Esophagus muscularis mucosa (tissue), 4 donors: ENCODE measurements at places on chromosomes 3 and 15. TPM values are rescaled to one million over a fixed set of nuclear protein-coding genes. Genes with fewer than 3 reads are reported as not detected.

TRIM71 gene
- not detected for total RNA-seq

CHRFAM7A gene
- 0.69 TPM for total RNA-seq

C15orf39 gene
- total RNA-seq: 7.5 TPM

DNAH12 gene
- total RNA-seq: not detected

PLSCR1 gene
- 221 TPM for total RNA-seq

SLC9C1 gene
- total RNA-seq: not detected

GOLGA8H gene
- total RNA-seq: 1.1 TPM

CIP2A gene
- 6.2 TPM for total RNA-seq

AMT gene
- 1.7 TPM for total RNA-seq

CCDC71 gene
- total RNA-seq: 25.6 TPM

GOLGA8R gene
- 2.2 TPM for total RNA-seq

ACOX2 gene
- 18.3 TPM for total RNA-seq

GOLGA6L25 gene
- total RNA-seq: not detected

PRR20G gene
- not detected for total RNA-seq

FAM107A gene
- 35.7 TPM for total RNA-seq

QARS1 gene
- total RNA-seq: 229 TPM

SHC4 gene
- total RNA-seq: 1.8 TPM

ARIH2 gene
- total RNA-seq: 109 TPM

OCA2 gene
- 0.23 TPM for total RNA-seq

WDR93 gene
- total RNA-seq: 0.17 TPM

PAQR5 gene
- total RNA-seq: 3.0 TPM

SLC4A7 gene
- 20.3 TPM for total RNA-seq

ERC2 gene
- 1.7 TPM for total RNA-seq

SEMA7A gene
- total RNA-seq: 1.4 TPM

GATM gene
- total RNA-seq: 24.2 TPM

C3orf20 gene
- not detected for total RNA-seq

RNU6-1 gene
- total RNA-seq: not detected

CELSR3 gene
- total RNA-seq: 0.42 TPM

SCN11A gene
- total RNA-seq: 0.99 TPM

DNAJA4 gene
- total RNA-seq: 23.5 TPM

SLC35G2 gene
- total RNA-seq: 5.0 TPM

DBR1 gene
- total RNA-seq: 10.4 TPM

GXYLT2 gene
- total RNA-seq: 9.8 TPM

DZIP3 gene
- 9.2 TPM for total RNA-seq

TTLL13 gene
- total RNA-seq: 0.32 TPM

HGD gene
- total RNA-seq: not detected
